ENCODE measurements at places on chromosomes 1 and 21. TPM values are rescaled to one million over a fixed set of nuclear protein-coding genes. Genes with fewer than 3 reads are reported as not detected.

The CMPK1 gene
- total RNA-seq = 78.0 TPM

The MRPS21 gene
- 28.7 TPM for total RNA-seq

The PPIE gene
- 23.8 TPM for total RNA-seq

The FCRL4 gene
- total RNA-seq = not detected

The CELA2B gene
- total RNA-seq = not detected

The NKAIN1 gene
- not detected for total RNA-seq

The CCDC30 gene
- 0.97 TPM for total RNA-seq

The NFASC gene
- total RNA-seq = 1.9 TPM

The EPHX1 gene
- total RNA-seq = 31.5 TPM

The ATXN7L2 gene
- 3.9 TPM for total RNA-seq

The CSMD2 gene
- total RNA-seq = 3.0 TPM

The FCER1G gene
- total RNA-seq = not detected

The CELSR2 gene
- 1.3 TPM for total RNA-seq

The TPM3 gene
- total RNA-seq = 503 TPM

The DNAJC28 gene
- total RNA-seq = 1.9 TPM

The PIAS3 gene
- total RNA-seq = 18.4 TPM

The AADACL4 gene
- total RNA-seq = not detected

The S100A3 gene
- 20.3 TPM for total RNA-seq

The SLC35D1 gene
- 25.0 TPM for total RNA-seq

The USP1 gene
- total RNA-seq = 28.5 TPM

The TRIM46 gene
- 6.5 TPM for total RNA-seq

The CEP104 gene
- total RNA-seq = 31.6 TPM

The ARHGEF16 gene
- 0.97 TPM for total RNA-seq

The CYP4X1 gene
- total RNA-seq = not detected

The CRYBG2 gene
- not detected for total RNA-seq

The MPL gene
- total RNA-seq = not detected

The S100A9 gene
- not detected for total RNA-seq

The CELA3B gene
- total RNA-seq = not detected

The KRTAP11-1 gene
- not detected for total RNA-seq

The MPZ gene
- 2.9 TPM for total RNA-seq
